ENCODE measurements at places on chromosomes 12 and 14.

DNA sequence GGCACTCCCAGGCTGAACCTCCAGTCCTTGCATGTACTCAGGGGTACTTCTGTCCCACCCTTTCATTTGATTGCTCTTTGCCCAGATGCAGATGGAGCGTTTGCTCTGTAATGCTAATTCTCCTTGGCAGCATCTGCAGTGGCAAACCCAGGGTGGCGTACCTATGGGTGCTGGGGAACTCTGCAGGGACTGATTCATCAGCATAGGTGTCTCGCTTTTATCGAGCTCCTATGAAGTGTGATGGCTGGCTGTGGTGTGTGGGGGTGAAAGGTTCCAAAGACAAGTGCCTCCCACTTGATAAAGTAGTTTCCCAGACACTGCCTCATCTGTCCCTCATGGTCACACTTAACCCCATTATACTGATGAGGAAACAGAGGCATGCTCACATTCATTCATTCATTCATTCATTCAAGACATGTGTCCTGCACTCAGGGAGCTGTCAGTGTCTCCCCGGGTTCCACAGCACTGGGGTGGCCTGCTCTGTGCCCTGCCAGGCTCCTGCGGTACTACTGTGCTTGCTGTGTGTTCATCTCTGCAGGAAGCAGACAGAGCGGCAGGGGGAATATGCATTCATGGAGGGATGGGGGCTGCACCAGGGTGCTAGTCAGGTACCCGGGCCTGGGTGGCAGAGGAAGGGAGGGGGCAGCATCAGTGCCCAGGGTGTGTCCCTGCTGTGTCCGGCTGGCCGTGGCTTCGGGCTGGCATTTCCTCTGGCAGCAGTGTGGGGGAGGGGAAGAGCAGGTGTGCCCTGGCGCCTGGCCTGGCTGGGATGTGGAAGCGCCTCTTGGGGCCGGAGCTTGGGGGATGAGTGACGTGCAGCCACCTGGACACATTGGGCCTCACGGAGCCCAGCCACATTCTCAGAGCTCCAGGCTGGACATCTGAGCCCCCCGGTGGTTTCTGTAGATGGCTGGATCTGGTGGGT, 110.9 kb downstream of the TSPAN9 start:
- DNase-seq, result no peak

DNA sequence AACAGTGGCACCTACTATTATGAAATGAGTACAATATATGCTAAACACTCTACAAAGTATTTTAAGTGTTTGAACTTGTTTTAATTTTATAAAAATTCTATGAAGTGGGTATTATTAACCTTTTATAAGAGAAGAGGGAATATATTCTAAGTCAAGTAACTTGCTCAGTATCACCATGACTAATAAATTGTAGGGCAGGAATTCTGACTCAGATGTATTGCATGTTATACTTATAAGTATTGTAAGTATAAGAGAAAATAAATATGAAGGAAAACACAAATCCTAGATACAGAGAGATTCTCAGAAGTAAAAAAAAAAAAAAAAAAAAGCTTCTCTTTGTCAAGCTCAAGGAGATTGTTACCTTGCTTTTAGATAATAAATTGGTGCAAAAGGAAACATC, 893.2 kb downstream of the SLC16A7 start:
- DNase-seq, result no peak

- DNase-seq, result no peak
Measured at GRCh38 chr14:44463356-44464004, 43.6 kb downstream of the FSCB start.

DNA sequence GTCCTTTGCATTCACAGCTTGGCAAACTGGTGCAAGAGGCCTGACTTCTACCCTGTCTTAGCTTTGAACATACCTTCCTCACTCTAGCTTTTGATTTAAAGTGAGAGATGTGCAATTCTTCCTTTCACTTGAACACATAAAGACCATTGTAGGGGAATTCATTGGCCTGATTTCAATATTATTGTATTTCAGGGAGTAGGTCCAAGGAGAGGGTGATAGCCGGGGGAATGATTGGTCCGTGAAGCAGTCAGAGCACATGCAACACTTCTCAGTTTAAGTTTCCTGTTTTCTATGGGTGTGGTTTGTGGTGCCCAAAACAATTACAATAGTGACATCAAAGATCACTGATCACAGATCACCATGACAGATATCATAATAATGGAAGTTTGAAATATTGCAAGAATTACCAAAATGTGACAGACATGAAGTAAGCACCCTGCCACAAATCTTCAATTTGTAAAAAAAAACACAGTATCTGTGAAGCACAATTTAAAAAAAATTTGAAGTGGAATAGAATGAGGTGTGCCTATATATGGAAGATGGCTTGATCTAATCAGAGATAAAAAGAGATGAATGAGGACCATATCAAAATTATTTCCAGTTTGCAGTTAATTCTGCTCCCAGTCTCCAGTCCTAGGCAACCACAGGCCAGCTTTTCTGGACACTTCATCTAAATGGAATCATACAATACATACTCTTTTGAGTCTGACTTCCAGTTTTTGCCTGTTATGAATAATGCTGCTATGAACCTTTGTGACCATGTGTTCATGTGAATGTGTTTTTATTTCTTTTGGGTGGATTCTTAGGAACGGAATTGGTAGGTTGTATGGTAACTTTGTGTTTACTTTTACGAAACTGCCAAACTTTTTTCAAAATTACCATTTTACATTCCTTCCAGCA, 23.2 kb downstream of the BORCS5 start:
- no peak for DNase-seq

DNA sequence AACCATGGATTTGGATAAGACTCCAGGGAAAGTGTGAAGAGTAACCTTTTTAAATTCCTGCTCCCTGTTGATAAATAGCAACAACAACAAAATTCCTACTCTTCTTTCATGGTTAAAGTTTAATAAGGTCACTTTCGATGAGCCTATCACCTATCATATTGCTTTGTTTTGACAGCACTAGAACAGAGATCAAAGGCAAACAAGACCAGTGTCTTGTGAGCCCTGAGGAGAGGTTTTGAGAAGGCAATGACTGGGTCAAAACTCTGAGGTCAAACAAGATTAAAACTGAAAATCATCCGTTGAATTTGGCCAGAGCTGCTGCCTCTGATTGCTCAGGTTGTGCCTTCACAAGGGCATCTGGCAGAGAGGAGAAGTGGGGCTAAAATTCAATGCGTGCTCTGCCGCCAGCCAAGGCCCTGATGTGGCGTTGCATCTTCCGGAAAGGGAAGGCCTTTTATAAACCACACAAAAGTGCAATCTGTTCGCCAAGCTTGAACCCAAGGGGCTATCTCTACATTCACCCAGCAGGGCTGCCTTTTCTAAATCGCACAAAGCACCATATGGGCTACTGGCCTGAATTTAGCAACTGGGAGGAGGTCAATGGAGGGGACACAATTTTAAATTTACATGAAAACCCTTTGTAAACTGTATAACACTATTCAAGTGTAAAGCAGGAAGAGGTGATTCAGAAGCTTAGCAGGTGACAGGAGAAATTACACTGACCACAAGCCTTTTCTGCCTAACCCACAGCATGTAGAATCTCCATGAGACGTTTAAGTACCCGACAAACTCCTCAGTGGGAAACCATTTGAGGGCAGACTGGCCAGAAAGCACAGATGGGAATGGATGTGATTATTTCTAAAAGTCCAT, 140.8 kb downstream of the DAD1 start:
- DNase-seq, result no peak

GRCh38 chr12:105854071-105854470, 284.7 kb downstream of the NUAK1 start:
- no peak for DNase-seq

GRCh38 chr14:66300886-66301285, 185.3 kb upstream of the CCDC196 start:
- no peak for DNase-seq

GRCh38 chr14:22333422-22334274, 255.4 kb downstream of the DAD1 start:
- DNase-seq, result no peak

DNA sequence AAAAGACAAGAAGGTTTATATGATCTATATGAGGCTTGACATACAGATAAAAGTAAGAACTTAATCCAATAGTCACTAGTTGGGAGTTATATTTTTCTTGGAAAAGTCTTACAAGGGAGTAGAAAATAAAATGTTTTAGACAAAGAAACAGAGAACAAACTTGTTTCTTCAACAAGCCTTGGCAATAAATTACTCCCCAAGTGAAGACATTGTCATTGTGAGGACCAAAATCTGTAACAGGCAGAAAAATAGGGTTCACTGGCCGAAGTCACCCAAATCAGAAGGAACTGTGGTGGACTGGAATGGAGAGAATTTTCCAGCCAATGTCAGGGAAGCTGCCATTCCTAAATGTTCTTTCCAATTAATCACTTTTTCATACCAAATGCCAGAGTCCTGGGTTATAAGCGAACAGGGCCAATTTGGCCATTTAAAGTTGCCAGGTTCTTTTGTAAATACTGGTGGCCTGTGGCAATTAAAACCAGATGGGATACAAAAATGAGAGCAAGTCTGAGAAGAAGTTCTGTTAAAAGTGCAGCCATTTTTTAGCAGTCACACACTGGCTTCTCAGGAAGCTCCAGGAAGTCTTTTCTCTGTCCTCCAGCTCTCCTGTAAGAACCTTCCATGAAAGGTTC, 117.3 kb upstream of the OVCH1 start:
- DNase-seq, result no peak

- DNase-seq, result no peak
Measured at GRCh38 chr12:45687081-45688015, 42.2 kb upstream of the ARID2 start.

DNA sequence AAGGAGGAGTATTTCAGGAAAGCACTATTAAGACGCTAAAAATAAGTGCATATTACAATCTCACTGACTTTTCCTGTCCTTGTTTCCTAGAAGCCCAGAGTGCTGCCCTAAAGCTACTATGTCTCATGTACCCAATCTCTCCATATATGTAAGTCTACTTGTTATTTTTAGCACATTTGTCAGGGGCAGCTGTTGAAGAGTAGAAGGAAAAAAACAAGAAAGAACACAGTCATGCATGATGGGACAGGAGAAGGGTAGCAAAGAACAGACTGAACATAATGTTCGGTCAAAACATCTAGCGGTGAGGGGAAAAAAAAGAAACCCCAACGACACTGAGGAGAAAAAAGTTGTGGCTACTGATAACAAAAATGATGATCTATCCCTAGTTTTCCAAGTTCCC, 14.3 kb downstream of the YBX3 start:
- DNase-seq, result no peak

DNA sequence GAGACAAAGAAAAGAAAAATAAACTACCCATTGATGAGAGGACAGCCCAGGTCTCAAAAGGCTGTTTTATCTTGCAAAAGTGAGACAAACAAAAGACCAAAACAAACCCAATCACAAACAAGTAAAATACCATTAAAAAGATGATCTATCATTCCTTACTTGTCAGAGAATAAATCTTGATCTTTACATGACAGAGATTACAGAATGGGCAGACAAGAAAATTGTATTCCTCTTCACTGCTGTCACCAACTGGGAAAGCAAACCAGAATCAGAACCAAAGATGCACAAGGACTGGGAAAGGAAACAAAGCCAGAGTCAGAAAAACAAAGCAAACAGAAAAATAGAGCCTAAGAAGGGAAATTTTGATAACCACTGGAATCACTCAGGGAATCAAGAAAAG, 444.0 kb upstream of the PDE3A start:
- DNase-seq, result no peak

- DNase-seq, result no peak
Measured at GRCh38 chr14:31529053-31529452, 32.2 kb upstream of the NUBPL start.

GRCh38 chr14:90545966-90546751, 149.3 kb downstream of the CALM1 start:
- DNase-seq, result no peak

- DNase-seq, result no peak
Measured at GRCh38 chr14:93723001-93723400, 65.3 kb downstream of the PRIMA1 start.

DNA sequence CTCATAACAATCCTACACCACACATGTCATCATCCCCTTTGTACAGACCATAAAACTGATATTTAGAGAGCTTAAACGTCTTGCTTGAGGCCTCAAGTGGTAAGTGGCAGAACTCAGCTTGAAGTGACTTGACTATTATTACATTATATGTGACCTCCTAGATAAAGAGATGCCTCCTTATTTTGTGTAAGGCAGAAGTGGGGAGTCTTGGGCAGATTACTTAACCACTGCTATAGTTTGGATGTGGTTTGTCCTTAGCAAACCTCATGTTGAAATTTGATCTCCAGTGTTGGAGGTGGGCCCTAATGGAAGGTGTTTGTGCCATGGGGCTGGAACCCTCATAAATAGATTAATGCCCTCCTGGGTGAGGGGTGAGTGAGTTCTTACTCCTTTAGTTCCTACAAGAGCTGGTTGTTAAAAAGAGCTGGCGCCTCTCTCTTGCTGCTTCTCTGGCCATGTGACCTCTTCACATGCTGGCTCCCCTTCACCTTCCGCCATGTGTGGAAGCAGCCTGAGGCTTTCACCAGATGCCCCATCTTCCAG, 37.4 kb downstream of the RCOR1 start:
- DNase-seq, result peak; percentile 48

- DNase-seq, result no peak
Measured at GRCh38 chr14:69261761-69262331, 1.9 kb downstream of the GALNT16 start.

DNA sequence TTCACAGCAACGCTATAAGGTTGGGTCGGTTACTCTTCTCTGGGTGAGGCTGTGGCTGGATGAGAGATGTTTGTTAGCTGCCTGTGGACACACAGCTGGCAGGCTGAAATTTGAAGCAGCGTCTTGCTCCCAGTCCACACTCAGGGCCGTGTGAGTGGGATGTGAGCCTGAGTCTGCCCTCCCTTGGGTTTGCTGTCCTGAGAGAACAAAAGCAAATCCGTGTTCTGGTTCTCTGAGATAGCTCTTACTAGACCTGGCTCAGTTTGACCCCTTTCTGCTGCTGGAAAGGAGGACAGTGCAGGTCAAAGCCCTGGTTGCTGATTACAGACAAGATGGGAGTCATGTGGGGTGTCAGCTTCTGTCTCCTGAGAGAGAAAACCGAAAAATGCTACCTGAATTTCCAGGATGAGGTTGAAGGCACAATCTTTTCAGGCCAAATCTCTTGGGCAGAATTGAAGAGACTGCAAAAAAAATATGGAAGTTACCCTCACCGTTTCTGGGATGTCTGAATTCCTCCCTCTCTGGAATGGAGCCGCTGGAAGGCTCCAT, 270.8 kb downstream of the ZFP36L1 start:
- DNase-seq, result no peak

- DNase-seq, result no peak
Measured at GRCh38 chr12:115810122-115810901, 467.2 kb downstream of the MED13L start.

DNA sequence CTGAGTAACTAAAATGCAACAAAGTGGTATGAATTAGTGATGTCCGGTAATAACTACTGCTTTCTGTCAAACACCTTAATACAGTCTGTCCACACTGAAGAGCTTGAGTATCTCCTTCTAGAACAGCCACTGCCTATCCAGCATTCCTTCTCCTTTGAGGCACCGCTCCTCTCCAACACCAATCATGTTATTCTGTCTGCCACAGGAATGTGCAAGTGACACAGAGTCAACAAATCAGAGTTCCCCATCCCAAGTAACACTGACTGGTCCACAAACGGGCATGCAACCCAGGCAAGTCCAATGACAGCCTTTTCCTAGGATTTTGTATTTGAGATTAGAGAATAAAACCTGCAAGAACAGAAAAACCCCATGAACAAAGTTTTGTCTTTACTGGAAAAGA, 3.8 kb downstream of the GXYLT1 start:
- DNase-seq, result no peak

Data from AML-193 (cell line).